ENCODE measurements at places on chromosomes 3 and 15.

- DNase-seq: no peak
Measured at GRCh38 chr15:76163457-76164295, 103.9 kb downstream of the TMEM266 start.

GRCh38 chr3:101026244-101026643 is 33.0 kb upstream of the ABI3BP start:
- no peak for DNase-seq

- no peak for DNase-seq
Measured at GRCh38 chr3:133208184-133208583, 170.0 kb downstream of the TMEM108 start.

- no peak for DNase-seq
Measured at GRCh38 chr3:184315543-184315867, 1.1 kb downstream of the EIF4G1 start.

GRCh38 chr3:134901461-134901860 is 106.4 kb downstream of the EPHB1 start:
- DNase-seq: no peak

GRCh38 chr3:198026620-198027019 is 66.6 kb downstream of the LMLN start:
- DNase-seq: no peak

- DNase-seq: no peak
Measured at GRCh38 chr3:23756206-23756840, 49.4 kb upstream of the UBE2E1 start.

DNA sequence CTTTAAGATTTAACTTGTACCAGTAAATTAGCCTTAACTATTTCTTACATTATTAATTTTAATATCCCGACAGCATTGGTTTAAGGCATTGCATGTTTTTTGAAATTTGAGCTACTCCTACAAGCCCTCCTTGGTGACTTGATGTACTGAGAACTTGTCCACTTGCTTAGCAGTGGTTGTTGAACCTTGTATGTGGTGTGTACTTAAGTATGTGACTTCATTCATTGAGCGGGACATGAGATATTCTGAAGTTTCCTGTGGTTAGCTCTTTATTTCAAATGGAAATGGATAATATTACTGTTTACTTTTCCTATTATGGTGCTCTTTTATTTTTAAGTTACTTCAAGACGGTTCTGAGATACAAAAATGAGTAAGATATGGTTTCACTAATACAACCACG is 3.6 kb upstream of the COL6A5 start:
- no peak for DNase-seq

DNA sequence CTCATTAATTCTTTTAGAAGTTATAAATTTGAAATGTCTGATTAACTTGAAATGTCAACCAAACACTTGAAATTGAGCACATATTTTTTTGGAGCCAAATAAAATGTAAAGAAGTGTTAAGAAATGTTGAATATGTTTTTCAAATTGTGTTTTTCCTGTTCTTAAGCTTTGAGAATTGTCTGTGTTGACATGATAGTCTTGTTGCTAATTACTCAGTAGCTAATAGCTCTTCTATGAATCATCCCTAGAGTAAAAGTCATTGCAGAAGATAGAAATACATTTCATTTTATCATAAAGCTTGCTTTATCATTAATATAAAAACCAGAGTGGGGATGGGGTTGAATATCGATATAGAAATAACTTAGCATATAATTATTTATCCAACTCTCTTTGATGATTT is 41.9 kb upstream of the ABHD10 start:
- no peak for DNase-seq

DNA sequence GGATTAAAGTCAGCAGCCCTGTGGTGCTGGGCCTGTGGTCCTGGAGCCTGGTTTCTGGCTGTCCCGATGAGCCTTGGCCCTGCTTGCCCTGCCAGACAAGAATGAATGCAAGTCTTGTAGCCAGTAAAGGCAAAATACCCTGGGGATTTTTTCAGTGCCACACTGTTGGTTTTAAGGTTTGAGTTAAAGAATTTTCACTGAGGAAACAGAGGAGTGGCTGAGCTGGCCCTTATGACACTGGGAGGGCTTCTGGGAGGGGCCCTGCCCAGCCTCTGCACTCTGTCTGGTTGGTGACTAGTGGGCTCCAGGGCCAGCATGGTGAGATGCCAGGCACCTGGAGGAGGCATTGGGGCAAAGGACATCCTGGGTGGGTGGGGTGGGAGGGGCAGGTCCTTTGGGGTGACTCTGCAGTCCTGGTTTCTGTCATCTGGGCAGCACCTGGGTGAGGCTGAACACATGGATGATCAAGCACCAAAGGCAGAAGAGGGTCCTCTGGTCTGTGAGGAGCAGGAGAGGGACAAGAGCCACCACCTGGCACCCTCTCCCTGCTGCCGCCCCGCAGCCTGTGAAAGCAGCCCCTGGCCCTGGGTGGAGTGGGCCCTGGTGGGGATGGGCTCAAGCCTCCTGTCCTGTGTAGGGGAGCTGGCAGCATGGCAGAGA is 12.5 kb upstream of the PLA2G4E start:
- DNase-seq: no peak

DNA sequence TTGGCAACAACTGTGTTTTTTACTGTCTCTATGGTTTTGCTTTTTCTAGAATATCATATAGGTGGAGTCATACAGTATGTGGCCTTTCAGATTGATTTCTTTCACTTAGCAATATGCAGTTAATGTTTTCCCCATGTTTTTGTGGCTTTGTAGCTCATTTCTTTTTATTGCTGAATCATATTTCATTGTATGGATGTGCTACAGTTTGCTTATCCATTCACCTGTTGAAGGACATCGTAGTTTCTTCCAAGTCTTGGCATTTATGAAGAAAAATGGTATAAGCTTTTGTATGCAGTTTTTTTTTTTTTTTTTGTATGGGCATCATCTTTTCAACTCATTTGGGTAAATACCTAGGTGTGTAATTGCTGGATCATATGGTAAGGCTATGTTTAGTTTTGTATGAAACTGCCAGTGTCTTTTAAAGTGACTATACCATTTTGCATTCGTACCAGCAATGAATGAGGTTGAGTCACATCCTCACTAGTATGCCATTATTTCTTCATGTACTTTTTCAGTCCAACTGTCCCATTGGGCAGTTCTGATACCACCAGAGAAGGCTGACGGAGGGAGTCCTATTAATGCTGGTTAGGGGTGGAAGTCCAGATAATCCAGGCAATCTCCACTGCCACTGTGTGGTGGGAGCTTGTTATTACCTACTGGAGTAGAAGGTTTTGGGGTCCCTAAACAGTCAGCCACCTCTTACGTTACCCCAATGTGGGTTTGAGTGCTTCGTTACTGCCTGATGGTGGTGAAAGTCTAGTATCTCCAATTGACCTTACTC is 210.5 kb downstream of the DOCK3 start:
- no peak for DNase-seq

- DNase-seq: no peak
Measured at GRCh38 chr3:171286580-171287249, 173.5 kb downstream of the TNIK start.

DNA sequence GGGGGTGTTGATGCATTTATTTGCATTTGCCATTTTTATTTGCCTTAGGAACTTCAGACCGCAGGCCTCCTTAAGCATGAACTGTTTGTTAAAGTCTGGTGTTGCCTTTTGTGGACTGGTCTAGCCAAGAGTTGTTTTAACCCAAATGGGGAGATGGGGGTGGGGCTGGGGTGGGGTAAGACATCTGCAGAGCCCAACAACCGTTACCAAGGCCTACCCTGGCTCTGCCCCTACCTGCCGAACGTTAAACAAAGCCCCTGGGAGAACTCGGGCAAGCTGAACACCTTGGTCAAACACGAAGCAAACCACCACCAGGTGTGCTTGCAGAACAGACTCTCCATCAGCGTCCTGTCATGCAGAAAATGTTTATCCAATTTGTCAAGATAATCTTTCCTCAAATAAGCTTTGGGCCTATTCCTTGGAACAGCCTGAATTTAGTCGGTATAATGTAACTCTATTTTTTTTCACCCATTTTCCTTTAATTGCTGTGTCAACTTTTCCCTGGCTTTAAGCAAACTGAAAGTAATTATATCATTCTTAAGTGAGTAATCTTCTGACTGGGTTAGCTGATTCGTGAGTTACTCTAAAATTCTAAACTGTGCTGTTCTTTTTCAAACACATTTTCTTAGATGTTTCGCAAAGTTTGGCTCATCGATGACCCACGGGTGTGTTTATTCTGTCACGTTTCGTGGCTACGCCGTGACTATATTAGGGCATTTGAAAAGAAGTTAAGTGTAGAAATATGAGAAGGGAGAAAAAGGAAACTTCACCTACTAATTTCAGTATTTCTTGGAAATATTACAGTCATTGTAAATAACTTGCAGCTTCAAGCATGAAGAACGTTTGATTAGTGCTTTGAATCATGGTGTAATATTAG is 127.6 kb downstream of the SOX2 start:
- peak; percentile 81 for DNase-seq

DNA sequence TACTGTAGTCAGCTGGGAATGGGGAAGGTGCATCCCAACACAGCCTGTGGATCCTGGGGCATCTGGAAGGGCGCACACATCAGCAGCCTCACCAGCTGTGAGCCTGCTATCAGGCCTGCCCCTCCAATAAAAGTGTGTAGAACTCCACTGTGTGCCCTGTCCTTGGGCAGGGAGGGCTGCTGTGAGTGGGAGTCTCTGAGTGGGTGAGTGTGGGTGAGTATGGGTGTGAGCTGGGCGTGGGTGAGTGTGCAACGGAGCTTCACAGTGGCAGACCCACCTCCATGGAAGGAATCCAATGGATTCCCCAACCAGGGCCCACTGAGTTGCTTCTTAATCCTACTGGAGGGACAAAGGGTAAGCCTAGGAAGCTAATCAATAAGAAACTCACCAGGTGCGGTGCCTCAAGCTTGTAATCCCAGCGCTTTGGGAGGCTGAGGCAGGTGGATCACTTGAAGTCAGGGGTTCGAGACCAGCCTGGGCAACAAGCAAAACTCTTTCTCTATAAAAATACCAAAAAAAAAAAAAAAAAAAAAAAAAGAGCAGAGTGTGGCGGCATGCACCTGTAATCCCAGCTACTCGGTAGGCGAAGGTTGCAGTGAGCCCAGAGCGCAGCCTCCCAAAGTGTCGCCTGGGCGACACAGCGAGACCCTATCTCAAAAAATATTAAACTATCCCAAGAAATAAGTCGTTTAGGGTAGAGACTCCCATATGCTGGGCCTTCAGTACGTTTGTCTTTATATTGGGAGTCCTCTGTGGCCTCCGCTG is 555 bp upstream of the RCCD1 start:
- DNase-seq: no peak

DNA sequence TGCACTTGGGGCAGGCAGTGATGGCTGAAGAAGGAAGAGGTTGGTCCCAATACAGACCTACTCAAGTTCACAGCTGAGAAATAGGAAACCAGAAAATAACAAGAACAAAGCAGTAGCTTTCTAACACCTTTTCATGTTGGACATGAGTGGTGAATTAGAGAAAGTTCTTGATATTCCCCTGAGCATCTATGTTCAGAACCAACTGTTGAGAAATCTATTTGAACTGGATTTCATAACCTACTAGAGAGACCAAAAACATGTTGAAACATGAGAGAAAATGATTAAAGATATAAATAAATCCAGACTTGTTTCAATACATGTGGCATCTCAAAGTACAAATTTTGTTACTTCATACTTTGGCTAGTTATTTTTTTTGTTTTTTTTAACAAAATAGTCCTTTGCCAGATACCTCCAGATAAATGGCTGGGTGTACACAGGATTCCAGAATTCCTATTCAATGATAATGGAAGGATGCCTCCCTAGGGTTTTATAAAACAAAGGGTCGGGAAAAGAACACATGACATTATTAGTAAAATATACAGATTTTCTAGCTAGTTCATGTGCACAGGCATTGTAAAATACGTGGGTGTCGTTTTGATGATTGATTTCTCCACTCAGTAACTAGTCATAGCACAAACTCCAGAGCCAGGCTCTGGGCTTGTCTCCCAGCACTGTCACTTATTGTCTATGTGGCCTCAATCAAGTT is 34.4 kb upstream of the TNFSF10 start:
- no peak for DNase-seq

- no peak for DNase-seq
Measured at GRCh38 chr3:187011915-187012314, 81.6 kb downstream of the ST6GAL1 start.

DNA sequence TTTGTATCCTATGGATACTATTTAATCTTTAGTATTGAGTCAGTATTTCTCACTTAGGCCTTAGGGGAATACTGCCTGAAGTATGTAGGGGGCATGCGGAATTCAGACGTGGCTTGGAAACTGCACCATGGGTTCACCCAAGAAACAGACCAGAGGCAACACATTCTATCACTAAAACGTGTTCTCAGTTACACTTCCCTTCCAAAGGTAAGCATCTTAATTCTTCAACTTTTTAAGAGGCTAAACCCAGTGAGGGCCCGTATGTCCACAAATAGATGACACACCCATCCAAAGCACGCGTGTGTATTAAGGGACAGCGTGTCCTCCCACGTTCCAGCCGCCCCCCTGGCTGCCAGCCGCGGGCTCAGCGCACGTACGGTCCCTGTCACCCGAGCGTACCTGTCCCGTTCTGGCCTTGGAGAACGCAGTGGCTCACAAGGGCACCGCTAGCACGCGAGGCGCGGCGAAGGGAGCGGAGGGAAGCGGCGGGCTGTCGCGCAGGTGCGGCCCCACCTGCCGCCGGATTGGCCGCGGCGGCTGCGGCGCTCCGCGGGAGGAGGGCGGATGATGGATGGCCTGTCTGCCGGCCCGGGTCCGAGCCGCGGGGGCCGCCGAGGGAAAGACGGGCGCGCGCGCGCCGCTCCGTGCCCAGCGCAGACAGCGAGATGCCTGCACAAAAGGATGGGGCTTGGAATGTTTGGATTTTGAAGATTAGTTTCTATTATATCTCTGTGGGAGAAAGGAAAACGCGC is 1003.9 kb upstream of the NR2F2 start:
- DNase-seq: no peak

DNA sequence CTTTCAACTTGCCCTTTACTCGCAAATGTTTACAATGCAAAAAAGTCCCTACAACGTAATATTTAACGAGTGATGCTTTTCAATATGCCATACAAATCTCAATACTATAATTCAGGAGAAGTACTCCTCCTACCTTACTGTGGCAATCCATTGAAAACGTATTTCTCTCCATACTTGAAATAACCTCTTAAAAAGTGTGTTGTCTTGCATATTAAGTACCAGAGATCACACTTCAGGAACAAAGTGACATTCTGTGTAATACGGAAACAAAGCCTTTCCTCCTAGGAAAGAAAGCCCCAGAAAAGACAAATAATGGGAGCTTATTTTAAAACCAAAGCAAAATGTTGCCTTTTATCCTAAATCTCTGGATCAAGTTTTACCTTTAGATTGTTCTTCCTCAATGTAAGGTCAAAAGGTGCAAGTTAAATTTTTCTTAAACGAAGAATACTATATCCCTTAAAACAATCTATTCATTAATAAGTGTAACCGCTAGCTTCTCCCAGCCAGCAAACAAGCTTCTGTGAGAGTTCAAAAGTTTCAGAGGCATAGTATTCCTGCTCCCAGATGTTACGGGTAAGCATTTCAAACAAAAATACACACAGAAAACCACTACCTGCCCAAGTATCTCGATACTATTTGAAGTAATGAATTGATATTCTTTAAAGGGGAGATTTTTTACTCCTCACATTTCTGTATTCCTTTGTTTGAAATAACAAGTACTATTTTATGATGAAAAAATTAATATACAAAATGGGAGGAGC is 1.7 kb downstream of the TJP1 start:
- DNase-seq: no peak

- no peak for DNase-seq
Measured at GRCh38 chr3:172249039-172249438, 199.2 kb downstream of the GHSR start.

GRCh38 chr15:90402223-90402622 is 14.2 kb downstream of the IQGAP1 start:
- DNase-seq: no peak

GRCh38 chr3:50147447-50147846 is 7.7 kb upstream of the SEMA3F start:
- DNase-seq: no peak

- DNase-seq: no peak
Measured at GRCh38 chr3:84683493-84683892, 275.3 kb upstream of the CADM2 start.

All from NCI-H187 treated with DMSO at 0.1 percent for 48 hours (cell line).